ENCODE measurements at places on chromosomes 5 and 9.

GRCh38 chr5:114438471-114438870 is 76.6 kb downstream of the KCNN2 start:
- no peak for DNase-seq

DNA sequence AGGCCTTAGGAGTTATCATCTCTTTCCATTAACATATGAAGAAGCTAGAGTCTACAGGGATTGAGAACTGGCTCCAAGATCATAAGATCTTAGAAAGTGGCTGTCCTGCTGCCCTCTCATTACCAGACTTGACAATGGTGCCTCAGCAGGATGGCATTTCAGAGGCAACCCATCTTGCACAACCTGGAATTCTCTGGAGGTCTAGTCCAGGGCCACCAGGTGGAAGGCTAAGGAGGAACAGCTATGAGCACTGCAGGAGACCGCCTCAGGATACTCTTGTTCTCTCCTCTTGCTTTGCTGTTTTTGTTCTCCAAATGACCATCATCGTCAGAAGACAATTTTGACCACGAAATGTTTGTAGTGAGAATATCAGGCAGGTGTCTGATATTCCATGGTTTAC is 322.6 kb downstream of the FBXL17 start:
- DNase-seq: no peak

- DNase-seq: no peak
These were observed 31.6 kb downstream of the DAB2IP start for GRCh38 chr9:121682926-121683515.

DNA sequence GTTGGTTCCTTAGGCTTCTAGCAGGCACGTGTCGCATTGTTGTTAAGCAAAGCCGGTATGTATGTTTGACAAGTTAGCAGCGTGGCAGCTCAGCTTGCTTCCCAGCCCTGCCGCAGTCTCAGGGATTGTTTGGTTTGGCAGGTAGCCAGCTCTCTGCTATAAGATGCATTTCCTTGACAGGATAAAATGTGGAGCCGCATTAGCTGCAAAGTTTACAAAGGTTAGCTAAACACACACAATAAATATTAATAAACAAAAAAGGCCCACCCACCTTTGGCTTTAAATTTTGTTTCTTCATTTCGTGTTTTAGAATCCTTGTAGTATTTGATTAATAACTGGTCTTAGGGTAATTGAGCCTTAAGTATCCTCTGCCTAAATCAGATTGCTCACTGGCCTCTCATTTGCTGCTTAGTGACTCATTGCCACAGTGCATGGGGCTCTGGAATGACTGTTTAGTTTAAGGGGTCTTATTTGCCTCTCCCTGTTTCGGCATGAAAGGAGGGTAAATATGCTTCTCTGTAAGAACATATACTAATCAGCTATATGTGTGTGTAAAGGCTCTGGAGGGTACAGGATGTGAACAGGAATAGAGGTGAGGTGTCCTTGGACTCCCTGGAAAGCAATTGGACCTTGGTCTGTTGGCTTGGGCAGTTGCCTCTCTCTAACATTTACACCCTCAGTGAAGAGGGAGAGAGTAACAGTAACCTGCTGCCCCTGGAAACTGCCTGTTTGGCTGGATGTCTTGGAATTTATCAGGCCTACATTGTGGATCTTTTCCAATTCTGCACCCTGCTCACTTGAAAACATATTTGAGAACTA is 122.0 kb downstream of the GDNF start:
- no peak for DNase-seq

- DNase-seq: no peak
These were observed 43.4 kb downstream of the NADK2 start for GRCh38 chr5:36198281-36198680.

GRCh38 chr9:35808433-35808832 is 3.6 kb downstream of the SPAG8 start:
- DNase-seq: no peak

Measured in non-pigmented ciliary epithelial cell (primary cell).